NB4 (cell line): ENCODE measurements at places on chromosomes 12 and 14.

DNA sequence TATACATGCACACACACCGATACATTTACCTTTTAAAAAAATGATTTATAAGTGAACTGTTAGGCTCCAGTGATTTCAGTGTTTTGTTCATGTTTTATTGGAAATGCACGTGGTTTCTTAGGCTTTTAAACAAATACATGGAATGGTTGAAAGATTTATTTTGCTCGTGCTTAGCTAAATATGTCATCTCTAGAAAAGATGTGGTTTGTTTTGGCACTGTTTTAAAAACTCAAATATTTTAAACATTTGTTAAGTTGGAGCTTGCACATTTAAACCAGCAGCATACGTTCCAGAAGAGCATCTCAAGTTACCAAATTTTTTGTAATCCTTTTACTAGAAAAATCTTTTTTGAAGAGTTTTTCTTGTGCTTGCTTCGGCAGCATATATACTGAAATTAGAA is 44.5 kb downstream of the FOXA1 start:
- DNase-seq = no peak

DNA sequence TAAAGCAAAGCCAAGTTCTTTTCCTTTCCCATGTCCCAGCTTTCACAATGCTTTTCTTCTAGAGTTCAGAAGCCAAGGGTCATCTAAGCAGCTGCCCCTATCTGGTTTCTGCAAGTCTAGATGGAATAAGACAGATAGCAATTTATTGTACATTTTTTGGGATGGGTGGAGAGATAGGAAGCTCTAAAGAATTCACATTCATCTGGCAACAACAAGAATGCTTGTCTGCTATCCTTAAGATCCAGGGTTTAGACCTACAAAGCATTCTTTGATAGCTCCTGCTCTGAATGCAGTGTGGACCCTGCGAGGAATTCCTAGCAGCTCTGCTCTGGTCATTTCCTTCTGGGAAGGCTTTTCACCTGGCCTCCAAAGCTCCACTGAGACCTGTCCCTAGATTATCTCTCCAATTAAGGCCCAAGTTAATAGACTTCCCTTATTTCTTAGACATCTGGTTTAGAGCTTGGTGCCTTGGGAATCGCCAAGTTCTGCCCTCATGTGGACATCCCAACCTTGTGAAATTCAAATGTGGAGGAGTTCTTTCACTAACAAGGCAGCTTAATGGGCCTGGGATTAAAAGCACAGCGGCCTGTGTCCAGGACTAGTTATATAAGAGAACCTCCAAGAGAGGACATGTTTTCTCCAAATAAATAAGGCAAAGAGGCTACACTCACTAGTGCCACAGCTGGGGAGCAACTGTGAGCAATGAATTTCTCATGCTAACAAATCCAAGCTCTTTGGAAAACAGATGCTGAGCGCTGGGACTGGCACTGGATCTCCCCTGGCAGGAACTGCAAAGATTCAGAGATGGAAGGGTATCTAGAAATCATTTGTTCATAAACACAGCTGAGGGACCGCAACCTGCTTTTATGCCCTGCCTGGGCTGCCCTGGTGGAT is 384.5 kb upstream of the DDHD1 start:
- no peak for DNase-seq

DNA sequence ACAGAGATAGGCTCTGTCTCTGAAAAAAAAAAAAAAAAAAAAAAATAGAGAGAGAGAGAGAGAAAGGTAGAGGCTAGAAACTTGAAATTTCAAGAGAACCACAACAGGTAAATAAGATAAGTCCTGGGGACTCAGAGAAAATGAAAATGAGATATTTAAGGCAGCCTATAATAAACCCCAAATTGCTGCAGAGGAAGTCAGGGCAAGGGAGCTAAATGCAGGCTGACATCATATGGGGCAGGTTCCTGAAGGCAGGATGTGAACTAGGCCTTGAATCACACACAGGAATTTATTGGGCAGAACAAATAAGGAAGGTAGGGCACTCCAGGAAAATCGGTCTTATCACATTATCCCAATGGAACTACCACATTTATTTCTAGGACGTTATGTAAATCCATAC is 54.9 kb upstream of the NUDT4 start:
- DNase-seq = no peak

GRCh38 chr14:75614179-75614578 is 35.8 kb downstream of the FLVCR2 start:
- peak; percentile 45 for DNase-seq

GRCh38 chr14:94244182-94244581 is 48.9 kb downstream of the SERPINA10 start:
- DNase-seq = no peak

- DNase-seq = no peak
Observed at GRCh38 chr12:31342286-31342685, 16.3 kb upstream of the SINHCAF start.

DNA sequence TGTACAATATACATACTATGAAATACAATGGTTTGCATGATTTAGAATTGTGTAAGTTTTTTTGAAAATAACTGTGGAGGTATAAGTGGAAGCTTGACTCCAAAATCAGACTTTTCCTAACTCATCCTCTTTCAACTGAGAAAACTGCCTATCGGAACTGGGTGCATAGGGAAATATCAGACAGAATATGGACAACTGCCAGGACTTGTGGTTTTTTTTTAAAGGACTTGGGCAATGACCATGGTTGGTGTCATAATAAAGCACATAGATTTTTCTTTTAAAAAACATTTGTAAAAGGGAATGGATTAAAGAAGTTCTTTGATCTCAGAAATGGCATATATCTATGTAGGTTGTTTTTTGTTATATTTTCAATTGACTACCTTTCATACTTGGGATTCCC is 53.3 kb upstream of the LRRK2 start:
- DNase-seq = no peak

- peak; percentile 53 for DNase-seq
Observed at GRCh38 chr12:104686196-104686595, 229.4 kb downstream of the CHST11 start.

DNA sequence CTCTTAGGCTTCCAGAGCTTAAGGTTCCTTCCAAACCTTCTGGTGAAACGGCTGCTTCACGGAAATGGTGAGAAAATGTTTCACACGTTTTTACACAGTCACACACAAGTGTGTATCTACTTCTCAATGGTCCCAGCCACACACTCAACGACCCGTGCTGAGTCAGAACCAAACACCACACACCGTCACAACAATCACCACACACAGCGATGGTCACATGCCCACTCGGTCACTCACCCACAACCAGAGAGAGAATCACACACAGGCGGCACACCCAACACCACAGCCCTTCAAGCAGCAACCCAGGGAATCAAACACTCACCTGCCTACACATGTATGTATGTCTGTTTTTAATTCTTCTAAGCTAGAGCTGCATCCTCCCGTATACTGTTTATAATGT is 12.6 kb upstream of the PLEKHD1 start:
- no peak for DNase-seq

GRCh38 chr14:35042632-35043031 is 3.4 kb upstream of the FAM177A1 start:
- DNase-seq = no peak

DNA sequence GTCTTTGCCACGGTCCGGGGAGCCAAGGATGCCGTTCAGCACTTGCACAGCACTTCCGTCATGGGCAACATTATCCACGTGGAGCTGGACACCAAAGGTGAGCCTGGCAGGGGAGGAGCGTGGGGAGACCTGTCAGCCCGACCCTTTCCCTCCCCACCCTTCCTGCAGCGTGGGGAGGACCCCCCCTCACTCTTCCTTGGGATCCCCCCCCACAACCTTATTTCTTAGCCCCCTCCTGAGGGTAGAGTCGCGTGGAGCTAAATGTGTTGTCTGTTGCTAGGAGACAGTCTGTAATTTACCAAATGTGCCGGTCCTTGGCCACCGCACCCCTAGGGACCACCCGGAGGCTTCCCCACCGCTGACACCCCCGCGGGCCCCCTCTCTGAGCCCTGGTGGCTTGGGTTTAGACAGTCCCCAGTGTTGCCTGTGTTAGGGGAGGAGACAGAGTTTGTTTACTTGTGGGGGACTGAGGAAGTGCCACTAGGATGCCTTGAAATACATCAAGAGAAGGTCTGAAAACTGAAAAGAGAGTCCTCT is 2.3 kb downstream of the SETD1B start:
- DNase-seq = peak; percentile 32

GRCh38 chr12:10722502-10722904 is 620 bp downstream of the YBX3 start:
- peak; percentile 77 for DNase-seq

- peak; percentile 39 for DNase-seq
Observed at GRCh38 chr12:13104409-13104808, 942 bp upstream of the GSG1 start.

GRCh38 chr12:78324234-78324633 is 493.5 kb downstream of the NAV3 start:
- DNase-seq = no peak

- DNase-seq = no peak
Observed at GRCh38 chr12:43213608-43214007, 338.4 kb downstream of the ADAMTS20 start.

DNA sequence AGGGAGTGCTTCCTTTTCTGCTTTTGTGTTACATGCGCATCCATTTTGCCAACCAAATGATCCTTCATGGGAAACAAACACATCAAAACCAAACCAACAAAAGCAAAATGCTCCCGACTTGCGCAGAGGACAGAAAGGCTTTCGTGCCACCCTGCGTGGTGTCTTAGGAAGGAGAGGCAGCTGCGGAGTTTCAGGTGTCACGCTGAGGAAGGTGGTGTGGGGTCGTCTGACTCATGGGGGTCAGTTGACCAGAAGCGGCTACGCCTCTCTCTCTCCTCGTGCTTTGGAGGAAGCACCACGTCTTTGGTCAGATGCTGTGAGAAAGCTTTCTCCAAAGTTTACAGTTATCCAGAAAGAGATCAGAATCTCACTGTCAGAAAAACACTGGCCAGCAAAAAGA is 7.9 kb downstream of the EMP1 start:
- no peak for DNase-seq

- DNase-seq = no peak
Observed at GRCh38 chr14:50030036-50030435, 86.3 kb downstream of the VCPKMT start.

- DNase-seq = peak; percentile 20
Observed at GRCh38 chr14:93431036-93431670, 414 bp downstream of the UNC79 start.

DNA sequence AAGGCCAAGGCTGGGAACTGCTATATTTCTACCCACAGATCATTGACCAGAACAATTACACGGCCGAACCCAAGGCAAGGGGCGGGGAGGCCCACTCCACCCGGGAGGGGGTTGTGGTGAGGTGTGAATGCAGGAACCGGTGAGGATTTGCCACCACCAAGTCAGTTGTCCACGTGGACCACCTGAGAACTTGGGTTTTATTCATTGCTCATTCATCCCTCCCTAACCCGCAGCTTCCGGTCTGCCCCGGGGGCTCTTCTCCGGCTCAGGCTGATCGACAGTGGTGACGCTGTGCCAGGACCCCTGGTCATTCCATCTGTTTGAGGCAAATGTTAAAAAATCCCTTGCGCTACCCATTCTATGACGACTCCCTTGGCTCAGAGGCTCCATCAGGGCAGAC is 127.7 kb upstream of the RTL1 start:
- DNase-seq = peak; percentile 8

- DNase-seq = no peak
Observed at GRCh38 chr14:82500222-82500621, 966.6 kb upstream of the SEL1L start.

- peak; percentile 73 for DNase-seq
Observed at GRCh38 chr12:132439333-132439904, 50.5 kb upstream of the FBRSL1 start.
